ENCODE measurements at places on chromosomes 4 and X.

- DNase-seq, result no peak
These were observed 248.9 kb upstream of the FTHL17 start for GRCh38 chrX:31320740-31321139.

DNA sequence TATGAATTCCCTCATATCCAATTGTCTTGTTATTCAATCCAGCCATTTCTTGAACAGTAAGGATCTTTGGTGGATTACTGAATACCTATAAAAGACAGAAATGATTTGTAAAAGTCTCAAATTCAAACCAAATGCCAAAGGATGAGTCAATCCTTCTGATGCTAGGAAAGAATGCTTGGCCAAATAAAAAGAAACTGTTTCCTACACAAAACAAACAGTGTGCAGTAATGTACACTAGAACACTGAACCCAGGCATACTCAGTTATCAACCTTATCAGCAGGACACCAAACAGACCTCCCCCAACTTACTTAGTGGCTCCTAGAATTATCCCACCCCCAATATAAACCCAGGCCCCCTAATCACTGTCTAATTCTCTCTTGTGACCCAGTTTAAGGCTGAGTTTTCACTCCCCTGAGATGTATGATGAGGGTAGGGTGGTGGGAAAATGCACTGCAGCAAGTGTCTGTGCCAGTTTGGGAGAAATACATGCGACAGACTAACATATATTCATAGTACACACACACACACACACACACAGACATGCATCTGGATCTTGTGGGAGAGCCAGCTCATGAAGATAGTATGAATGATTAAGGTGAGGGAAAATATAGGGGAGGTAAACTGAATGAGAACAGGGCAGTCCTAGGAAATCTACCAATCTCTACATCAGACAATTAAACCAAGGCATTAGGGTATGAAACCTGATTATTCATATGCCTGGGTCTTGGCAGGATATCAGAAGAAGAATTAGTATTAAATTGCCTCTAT is 35.0 kb downstream of the CLDN2 start:
- DNase-seq, result no peak

GRCh38 chr4:76250962-76251361 is 559 bp upstream of the FAM47E start:
- DNase-seq, result no peak

- no peak for DNase-seq
These were observed 1567.9 kb downstream of the ARAP2 start for GRCh38 chr4:34676400-34676799.

DNA sequence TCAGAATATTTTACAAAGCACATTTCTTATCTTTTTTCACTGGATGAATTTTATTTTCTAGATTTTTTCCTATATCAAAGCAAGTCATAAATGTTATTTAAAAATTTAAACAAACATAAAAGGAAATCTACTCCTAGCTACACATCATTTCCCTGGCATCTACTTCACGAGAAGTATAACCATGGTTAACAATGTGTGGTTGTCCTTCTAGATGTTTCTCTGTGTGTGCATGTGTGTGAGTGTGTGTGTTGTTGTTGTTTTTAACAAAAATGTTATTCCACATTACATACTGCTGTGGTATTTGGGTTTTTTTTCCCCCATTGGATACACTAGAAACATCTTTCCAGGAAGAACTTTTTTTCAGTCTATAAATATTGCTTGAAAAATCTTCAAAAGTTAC is 103.1 kb downstream of the CHIC2 start:
- no peak for DNase-seq

DNA sequence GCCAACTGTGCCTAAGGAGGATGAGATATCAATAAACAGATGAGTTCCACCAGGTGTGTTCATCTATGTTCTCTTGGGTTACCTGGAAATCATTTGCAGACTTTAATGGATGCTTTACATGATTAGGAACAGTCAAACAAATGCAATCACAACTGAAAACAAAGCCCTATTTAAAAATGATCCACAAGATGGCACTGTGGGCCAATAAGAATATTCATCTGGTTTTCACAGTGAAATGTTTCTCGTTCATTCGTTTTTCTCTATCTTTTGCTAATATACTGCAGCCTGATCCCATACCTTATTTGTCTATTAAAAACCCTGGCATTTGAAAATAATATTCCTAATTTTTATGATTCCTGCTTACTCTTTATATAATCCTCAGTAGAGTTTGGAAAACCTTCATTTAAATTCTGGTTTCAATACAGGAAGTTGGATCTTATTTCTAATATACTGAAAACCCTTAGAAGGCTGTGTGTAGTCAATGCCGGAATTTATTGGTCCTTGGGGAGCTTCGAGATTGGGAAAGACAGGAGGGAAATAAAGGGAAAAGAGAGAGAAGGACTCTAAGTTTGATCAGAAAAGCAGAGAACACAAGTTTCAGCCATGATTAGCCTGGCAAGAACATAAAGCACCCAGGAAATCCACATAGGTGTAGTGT is 63.8 kb upstream of the TAPT1 start:
- DNase-seq, result no peak

DNA sequence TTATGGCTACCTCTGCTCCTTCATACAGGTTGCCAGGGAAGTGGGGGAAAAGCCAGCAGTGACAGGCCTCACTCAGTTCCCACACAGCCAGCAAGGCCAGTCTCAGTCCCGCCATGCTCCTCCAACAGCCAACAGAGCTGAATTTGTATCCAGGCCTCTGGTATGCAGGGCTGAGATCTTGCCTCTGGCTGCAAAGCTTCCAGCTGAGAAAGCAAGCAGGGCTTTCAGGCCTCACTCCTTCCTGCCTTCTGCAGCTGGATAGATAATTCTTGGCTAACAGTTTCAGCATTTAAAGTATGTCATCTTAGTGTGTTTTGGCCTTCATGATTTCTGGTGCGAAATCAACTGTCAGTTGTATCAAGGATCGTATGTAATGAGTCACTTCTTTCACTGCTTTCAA is 103.6 kb downstream of the GNL3L start:
- no peak for DNase-seq

GRCh38 chrX:150316564-150316963 is 46.6 kb upstream of the MAMLD1 start:
- DNase-seq, result no peak

DNA sequence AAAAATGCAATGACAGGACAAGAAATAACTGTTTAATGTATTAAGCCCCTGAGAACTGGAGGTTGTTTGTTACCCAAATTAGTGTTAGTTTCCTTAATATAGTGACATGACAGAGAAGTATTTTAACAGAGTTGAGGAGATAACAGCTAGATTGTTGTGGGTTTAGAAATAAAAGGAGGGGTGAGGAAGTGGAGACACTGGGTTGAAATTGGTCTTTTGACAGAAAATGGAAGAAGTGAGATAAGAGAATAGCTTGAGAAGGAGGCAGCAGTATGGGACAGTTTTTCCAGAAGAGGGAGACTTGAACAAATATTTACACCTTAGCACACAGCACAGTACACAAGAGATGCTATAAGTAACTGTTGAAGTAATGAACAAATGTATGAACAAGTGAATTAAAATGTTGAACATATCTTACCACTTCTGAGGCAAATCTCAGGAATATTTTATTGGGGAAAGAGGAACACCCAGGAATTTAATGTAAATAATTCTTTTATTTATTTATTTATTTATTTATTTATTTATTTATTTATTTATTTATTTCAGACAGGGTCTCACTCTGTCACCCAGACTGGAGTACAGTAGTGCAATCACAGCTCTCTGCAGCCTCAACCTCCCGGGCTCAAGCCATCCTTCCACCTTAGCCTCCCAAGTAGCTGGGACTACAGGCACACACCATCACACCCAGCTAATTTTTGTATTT is 58.0 kb upstream of the EGFL6 start:
- DNase-seq, result no peak

- DNase-seq, result no peak
These were observed 444.4 kb downstream of the GABRG1 start for GRCh38 chr4:45679411-45679810.

DNA sequence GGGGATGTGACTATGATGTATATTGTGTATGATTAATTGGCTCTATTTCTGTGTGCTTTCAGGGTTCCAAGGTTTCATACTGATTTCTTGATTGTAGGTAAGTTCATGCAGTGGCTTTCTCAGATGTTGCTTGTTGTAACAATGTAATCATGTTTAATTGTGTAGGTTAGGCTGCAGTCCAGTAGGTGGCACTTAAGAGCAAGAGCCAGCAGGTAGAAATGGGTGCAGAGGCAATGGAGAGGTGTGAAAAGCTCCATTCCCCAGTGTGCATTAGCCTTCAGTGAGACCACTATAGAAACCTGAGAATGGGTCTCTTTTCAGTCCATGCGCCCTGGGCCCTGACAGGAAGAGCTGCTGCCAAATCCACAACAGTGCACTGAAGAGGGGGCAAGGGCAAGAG is 28.2 kb downstream of the DCAF12L2 start:
- no peak for DNase-seq

GRCh38 chrX:132226169-132226568 is 6.9 kb upstream of the RAP2C start:
- no peak for DNase-seq

Data from activated gamma-delta T cell (primary cell).